ENCODE measurements at places on chromosomes 7 and 10.

GRCh38 chr7:95035295-95035694 is 127.9 kb downstream of the PPP1R9A start:
- no peak for DNase-seq

- no peak for DNase-seq
These were observed 15.1 kb downstream of the STEAP4 start for GRCh38 chr7:88291398-88292173.

- DNase-seq: no peak
These were observed 178.1 kb upstream of the PPP2R2D start for GRCh38 chr10:131722525-131723264.

DNA sequence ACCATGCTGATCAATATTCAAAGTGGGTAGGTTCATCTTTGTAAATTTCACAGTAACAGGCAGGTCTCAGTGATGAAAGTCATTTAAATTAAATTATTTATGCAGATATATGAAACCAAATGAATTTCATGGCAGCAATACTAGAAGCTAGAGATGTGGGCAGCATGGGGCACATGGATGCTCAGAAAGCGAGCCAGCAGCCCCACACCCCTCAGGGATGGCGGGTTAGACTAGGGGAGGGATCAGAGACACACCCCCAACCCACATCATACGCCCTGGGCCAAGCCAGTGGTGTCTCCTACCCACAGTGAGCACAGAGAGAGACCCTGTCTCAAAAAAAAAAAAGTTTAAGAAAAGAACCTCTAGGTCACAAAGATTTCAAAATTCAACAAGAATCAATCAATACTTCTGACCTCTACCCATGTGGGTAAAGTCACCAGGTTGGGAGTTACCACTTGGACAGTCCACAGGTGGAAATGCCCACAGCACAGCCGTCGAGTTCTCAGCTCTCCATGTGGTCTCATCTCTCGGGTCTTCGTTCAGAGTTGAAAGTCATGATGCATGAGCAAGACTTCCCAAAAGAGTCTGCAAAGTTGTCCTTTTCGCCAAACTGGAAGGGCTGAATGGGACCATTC is 79.3 kb upstream of the PPP2R2D start:
- DNase-seq: no peak

DNA sequence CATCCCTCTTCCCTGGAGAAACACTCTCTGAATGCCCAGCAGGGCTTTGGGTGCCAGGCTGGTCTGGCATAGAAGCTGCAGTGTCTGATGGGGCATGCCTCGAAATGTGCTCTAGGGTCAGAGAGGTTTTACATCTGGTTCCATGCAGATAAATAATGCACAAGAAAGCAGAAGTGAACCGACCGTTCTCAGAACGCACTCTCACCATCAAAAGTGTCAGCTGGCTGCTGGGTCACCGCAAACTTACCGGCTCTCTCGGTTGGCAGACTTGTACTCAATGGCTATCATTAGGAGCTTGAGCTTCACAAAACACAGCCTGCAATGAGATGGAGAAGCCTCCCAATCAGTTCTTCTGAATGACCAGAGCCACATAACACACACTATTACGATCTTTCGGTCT is 610.0 kb downstream of the KCNMA1 start:
- no peak for DNase-seq

DNA sequence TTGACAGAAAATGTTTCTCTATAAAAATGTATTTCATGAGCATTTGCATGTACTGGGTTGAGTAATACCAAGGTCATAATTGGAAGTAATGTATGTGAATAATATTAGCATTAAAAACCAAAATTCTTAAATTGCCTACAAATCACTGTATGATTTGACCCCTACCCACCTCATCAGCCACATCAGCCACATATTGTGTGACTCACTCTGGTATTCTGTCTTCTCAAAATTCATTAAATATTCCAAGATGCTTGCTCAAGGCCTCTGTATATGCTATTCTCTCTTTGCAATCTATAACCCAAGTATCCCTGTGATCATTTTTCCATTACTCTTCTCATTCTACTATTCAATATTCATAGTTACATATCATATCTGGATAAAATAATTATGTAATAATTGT is 21.4 kb downstream of the POT1 start:
- no peak for DNase-seq

- no peak for DNase-seq
These were observed 21.7 kb upstream of the JAKMIP3 start for GRCh38 chr10:132043861-132044695.

- no peak for DNase-seq
These were observed 12.9 kb downstream of the HTRA1 start for GRCh38 chr10:122474131-122474818.

DNA sequence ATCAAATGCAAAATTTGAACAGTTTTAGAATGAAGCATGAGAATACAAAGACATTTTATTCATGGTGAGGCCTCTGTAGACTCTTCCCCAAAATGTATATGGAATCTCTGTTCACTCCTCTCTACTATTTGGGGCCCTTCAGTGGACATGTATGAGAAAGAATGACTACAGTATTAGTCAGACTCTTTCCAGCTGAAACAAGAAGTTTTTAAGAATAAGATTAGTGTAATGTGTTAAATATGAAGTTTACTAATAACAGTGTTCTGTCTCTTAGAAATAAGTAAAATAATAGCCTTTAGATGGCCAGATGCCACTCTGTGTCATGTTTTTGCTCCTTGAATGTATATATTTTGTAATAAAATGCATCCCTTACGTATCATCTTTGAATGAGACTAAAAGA is 585.6 kb downstream of the SUGCT start:
- no peak for DNase-seq

DNA sequence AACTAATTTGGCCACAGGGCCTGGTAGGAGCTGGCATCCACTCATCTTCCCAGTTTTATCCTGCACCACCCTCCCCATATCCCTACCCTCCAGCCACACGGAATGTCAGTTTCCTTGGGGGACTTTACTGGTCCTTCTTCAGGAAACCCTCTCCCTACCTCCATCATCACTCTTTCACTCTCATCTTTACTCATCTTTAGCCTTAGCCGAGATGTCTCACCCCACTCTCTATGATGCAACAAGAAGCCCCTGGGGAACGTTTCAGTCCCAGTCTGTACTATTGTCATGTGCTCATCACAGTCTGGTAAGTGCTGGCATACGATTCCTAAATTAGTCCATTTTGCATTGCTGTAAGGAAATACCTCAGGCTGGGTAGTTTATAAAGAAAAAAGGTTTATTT is 34.9 kb upstream of the TMEM248 start:
- no peak for DNase-seq

GRCh38 chr7:104382616-104383015 is 54.2 kb downstream of the LHFPL3 start:
- DNase-seq: no peak

DNA sequence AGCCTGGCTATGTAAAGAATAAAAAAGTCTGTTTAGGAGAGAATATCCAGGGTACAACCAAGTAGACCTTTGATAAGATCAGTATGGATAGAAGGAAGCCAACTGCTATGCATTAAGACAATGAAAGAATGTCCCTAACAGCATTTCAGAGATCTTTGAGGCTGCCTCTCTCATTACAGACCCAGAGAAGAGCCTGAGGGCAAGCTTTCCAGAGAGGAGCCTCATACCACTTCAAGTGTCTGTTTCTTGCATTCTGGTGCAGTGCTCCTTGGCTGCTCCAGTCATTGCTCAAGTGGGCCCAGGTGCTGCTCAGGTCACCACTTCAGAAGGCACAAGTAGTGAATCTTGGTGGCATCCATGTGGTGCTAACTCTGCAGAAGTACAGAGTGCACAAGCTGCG is 514.0 kb downstream of the PLXDC2 start:
- no peak for DNase-seq

- DNase-seq: no peak
These were observed 258.2 kb upstream of the POM121L12 start for GRCh38 chr7:52777051-52777822.

DNA sequence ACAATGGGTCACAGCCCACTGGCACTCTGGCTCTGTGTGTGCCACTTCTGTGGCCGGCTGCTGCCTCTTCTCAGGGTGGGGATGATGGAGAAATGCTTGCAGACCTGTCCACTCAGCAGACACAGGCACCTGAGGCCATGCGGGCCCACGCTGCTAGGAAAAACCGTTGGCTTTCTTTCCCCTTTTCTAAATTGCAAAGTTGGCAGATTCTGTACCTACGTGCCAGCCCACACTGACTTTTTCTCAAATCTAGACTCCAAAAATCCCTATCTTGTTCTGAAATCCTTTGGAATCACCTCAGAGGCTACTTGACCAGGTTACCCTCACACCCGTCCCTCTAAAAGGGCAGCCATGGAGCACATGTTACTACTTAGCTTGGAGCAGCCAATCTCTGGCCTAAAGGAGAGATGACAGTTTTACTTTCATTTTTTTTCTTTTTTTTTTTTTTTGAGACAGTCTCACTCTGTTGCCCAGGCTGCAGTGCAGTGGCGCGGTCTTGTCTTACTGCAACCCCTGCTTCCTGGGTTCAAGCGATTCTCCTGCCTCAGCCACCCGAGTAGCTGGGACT is 99.4 kb downstream of the RNF216 start:
- no peak for DNase-seq

- DNase-seq: no peak
These were observed 41.8 kb upstream of the TSPAN13 start for GRCh38 chr7:16711730-16712129.

GRCh38 chr10:14553448-14553847 is 221.2 kb downstream of the FAM107B start:
- DNase-seq: no peak

GRCh38 chr10:75547391-75548298 is 116.2 kb downstream of the LRMDA start:
- DNase-seq: peak; percentile 27

DNA sequence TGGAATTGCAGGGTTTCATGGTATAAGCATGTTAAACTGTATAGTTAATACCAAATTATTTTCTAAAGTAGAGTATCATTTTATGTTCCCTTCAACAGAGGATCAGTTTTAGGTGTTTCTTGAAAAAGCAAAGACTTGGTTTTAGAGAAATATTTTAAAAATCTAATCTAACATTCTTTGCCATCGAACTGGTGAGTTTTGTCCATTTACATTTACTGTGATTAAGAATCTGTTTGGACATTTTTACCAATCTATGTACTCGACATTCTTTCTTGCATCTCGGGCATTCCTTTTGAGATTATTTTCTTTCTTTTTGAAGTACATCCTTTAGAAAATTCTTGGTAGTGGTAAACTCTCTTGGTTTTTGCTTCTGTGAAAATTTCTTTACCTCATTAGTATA is 114.7 kb upstream of the FAM133B start:
- DNase-seq: no peak

- DNase-seq: no peak
These were observed 8.9 kb upstream of the DYNC2I1 start for GRCh38 chr7:158847451-158847866.

- no peak for DNase-seq
These were observed 121.4 kb upstream of the PHYHIPL start for GRCh38 chr10:59055045-59055444.

DNA sequence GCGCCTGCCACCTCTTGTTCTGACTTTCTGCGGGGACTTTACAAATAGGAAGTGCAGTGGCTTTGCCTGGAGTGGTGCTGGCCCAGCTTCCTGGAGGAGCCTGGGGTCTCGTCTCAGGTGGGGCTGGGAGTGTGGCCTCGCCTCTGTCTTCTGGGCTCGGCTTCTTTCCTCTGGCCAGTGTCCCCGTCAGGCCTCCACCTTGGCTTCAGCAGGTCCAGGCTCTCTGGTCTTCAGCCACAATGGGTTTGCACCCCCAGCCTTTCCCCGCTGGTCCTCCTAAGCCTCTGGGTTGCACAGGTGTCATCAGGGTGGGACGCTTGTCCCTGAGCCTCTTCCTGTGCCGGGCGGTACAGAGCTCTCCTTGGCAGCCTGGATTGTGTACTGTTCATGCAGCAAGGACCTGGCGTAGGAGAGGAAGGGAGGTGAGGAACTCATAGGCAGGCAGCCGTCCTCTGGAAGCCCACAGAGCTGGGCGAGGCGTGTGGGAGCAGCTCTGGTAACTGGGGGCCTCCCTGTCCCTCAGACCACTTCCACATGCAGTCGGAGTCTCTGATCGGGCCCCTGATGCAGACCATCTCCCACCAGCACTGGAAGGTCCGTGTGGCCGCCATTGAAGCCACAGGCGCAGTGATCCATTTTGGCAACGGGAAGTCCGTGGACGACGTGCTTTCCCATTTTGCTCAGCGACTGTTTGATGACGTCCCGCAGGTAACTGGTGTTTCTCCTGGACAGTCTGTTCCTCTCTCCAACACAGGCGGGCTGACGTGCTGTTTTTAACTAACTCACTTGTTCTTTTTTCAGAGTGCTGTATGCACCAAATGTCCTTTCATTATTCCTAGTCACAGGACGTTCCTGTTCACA is 2.3 kb upstream of the PRKAR1B start:
- no peak for DNase-seq

DNA sequence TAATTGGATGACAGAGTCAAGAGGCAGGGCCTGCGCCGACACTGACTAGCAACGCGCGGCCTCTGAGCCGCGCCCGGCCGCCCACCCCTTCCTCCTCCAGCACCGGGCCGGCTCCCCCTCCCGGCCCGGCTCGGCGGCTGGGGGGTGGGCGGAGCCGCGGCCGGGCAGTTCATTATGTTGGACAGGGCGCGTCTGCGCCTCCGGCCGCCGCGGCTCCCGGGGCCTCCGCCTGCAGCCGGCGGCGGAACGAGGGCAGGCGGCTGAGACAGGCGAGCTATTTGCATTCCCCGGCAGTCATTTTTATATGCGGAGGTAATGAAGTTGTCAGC is 106.7 kb downstream of the SNX10 start:
- peak; percentile 63 for DNase-seq
